Cerebellar cortex (tissue), 1 donor: ENCODE measurements at places on chromosomes 4 and X.

DNA sequence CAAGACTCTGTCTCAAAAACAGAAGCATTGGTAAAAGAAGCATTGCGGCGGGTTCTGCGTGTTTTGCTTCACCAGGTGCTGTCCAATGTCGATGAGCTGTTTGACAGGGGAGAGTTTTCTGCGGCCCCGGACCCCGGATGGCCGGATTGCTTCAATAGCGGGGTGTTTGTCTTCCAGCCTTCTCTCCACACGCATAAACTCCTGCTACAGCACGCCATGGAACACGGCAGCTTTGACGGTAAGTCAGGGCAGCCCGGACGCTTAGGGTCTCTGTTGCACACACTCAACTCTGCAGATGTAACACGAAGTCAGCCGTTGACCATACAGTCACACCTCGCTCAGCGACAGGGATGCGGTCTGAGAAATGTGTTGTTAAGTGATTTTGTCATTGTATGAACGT is 26.2 kb downstream of the GYG2 start:
- no peak for DNase-seq

DNA sequence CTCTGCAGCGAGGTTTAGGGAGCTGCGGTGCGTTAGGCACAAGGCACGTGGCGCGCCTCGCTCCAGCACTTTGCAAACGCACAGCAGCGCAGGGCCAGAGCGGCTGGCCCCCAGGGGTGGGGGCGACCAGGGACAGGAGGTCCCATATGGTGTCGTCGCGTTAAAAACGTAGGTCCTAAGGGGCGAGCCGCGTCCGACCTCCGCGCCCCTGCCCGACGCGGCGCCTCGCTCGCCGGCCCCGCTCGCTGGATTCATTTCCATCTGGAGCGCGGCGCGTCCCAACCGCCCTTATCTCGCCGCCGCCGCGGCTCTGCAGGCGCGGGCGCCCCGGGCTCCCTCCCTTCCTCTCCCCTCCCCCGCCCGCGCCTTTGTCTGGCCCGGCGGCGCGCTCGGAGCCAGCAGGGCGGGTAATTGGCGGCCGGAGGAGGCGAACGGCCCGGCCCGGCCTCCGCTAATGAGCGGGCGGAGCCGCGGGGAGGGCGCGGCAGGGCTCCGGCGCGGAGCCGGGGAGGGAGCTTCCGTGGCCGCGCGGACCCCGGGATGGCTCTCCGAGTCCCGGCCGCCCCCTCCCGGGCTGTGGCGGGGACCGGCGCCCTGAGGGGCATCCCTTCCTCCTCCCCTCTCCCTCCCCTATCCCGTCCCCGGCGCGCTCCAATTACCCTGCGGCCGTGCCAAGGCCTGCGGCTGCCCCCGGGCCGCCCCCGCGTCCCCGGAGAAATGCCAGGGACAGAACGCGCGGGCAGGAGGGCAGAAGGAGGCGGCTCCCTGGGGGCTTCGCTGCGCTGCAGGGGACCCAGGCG is 409.0 kb downstream of the BCOR start:
- no peak for DNase-seq

DNA sequence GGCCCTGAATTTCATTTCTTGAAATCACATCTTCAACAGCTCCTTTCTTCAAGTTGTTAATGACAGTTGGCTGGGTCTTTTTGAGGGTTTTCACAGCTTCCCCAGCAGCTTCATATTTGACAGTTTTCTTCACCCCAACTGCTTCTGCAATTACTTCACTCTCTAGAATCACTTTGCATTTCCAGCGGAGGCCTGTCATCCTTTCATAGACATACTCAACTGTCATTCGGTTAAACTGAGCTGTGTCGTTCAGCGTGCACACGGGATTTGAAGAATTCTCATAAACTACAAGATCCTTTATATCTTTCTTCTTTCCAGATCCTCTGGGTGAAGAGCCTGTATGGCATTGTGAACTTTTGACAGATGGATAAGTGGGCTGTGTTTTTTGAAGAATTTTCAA is 15.4 kb downstream of the UBE2A start:
- no peak for DNase-seq

- DNase-seq = no peak
These were observed 20.8 kb downstream of the FGFR3 start for GRCh38 chr4:1813915-1814314.

- no peak for DNase-seq
These were observed 112.3 kb downstream of the NYX start for GRCh38 chrX:41559235-41560052.
